Mammary epithelial cell (primary cell): ENCODE measurements at places on chromosomes 1 and 21. TPM values are rescaled to one million over a fixed set of nuclear protein-coding genes. Genes with fewer than 3 reads are reported as not detected.

Gene NBPF4
- not detected in 2 replicates for total RNA-seq

Gene HFM1
- 0.83 TPM for total RNA-seq

Gene PLD5
- total RNA-seq: 24.3 and 25.1 TPM in 2 replicates

Gene GABPB2
- 9.2 and 13.3 TPM in 2 replicates for total RNA-seq

Gene FMO4
- total RNA-seq: 0.99 and 1.8 TPM in 2 replicates

Gene AMPD1
- total RNA-seq: not detected

Gene CNKSR1
- 38.2 and 41.6 TPM in 2 replicates for total RNA-seq

Gene NUDT4B
- 33.5 TPM for total RNA-seq

Gene FCRL1
- total RNA-seq: not detected in 2 replicates

Gene GSTM5
- total RNA-seq: not detected in 2 replicates

Gene HAO2
- total RNA-seq: not detected

Gene TFF1
- not detected for total RNA-seq

Gene MSH4
- total RNA-seq: 0.75 and 1.0 TPM in 2 replicates

Gene TEX38
- not detected in 2 replicates for total RNA-seq

Gene CA14
- not detected in 2 replicates for total RNA-seq
